ENCODE measurements at places on chromosomes 7 and 10. TPM values are rescaled to one million over a fixed set of nuclear protein-coding genes. Genes with fewer than 3 reads are reported as not detected.

Gene CXCL12
- total RNA-seq = 5.6 TPM

Gene CYP3A7
- total RNA-seq = 0.30 TPM

Gene KLF14
- under 0.01 TPM for total RNA-seq

Gene PRSS37
- total RNA-seq = not detected

Gene LBX1
- total RNA-seq = not detected

Gene SPAM1
- total RNA-seq = not detected

Gene RAPGEF5
- total RNA-seq = 1.5 TPM

Gene EPHA1
- total RNA-seq = not detected

Gene HOXA5
- 2.7 TPM for total RNA-seq

Gene CHST3
- 35.0 TPM for total RNA-seq

Gene PIK3AP1
- total RNA-seq = 0.89 TPM

Gene PLEKHS1
- not detected for total RNA-seq

Gene PTN
- total RNA-seq = 7.7 TPM

Gene SPRN
- total RNA-seq = 0.59 TPM

Gene HMX3
- total RNA-seq = not detected

Gene CCM2
- 43.9 TPM for total RNA-seq

Gene CD36
- 1.2 TPM for total RNA-seq

Gene UNCX
- not detected for total RNA-seq

Gene CALY
- 0.30 TPM for total RNA-seq

Gene EN2
- total RNA-seq = under 0.01 TPM

Gene ASIC3
- 0.05 TPM for total RNA-seq

Gene BTBD16
- total RNA-seq = not detected

Gene MBLAC1
- total RNA-seq = 2.2 TPM

Gene TRIL
- 0.65 TPM for total RNA-seq

Gene C7orf25
- 8.0 TPM for total RNA-seq

Gene PPP2R2D
- 38.2 TPM for total RNA-seq

Gene LIPF
- not detected for total RNA-seq

Gene AGAP4
- 6.4 TPM for total RNA-seq

Gene ZNF503
- total RNA-seq = 7.7 TPM

Gene SUV39H2
- total RNA-seq = 9.2 TPM

Gene EBLN1
- not detected for total RNA-seq

Gene AGAP3
- total RNA-seq = 84.8 TPM

Gene CALML3
- total RNA-seq = not detected

Gene CTAGE6
- 1.3 TPM for total RNA-seq

Gene GIMAP8
- total RNA-seq = not detected

Gene PCDH15
- total RNA-seq = under 0.01 TPM

Gene IQUB
- 0.51 TPM for total RNA-seq

Gene FZD1
- 8.3 TPM for total RNA-seq

All from smooth muscle cell of the umbilical artery (primary cell).